ENCODE measurements at places on chromosomes 6 and 20. TPM values are rescaled to one million over a fixed set of nuclear protein-coding genes. Genes with fewer than 3 reads are reported as not detected.

GRCh38 chr6:153595903-153596302, 443.1 kb upstream of the OPRM1 start:
- peak; percentile 11 for DNase-seq

GRCh38 chr20:2114127-2114959, 12.7 kb downstream of the STK35 start:
- no peak for DNase-seq

- no peak for DNase-seq
These were observed 67.4 kb downstream of the KIF16B start for GRCh38 chr20:16505894-16506293.

Gene CGA
- total RNA-seq, result not detected

- DNase-seq, result no peak
These were observed 272.2 kb upstream of the FLRT3 start for GRCh38 chr20:14609328-14610221.

- no peak for DNase-seq
These were observed 13.9 kb upstream of the CCDC167 start for GRCh38 chr6:37513576-37513975.

- DNase-seq, result peak; percentile 48
These were observed 160.2 kb downstream of the SYNDIG1 start for GRCh38 chr20:24629668-24630067.

GRCh38 chr20:24768713-24769601, 180.1 kb upstream of the CST7 start:
- no peak for DNase-seq

- DNase-seq, result peak; percentile 77
These were observed 48.2 kb downstream of the MRPL14 start for GRCh38 chr6:44078827-44079671.

GRCh38 chr6:163095401-163095800, 319.1 kb upstream of the QKI start:
- peak; percentile 2 for DNase-seq

DNA sequence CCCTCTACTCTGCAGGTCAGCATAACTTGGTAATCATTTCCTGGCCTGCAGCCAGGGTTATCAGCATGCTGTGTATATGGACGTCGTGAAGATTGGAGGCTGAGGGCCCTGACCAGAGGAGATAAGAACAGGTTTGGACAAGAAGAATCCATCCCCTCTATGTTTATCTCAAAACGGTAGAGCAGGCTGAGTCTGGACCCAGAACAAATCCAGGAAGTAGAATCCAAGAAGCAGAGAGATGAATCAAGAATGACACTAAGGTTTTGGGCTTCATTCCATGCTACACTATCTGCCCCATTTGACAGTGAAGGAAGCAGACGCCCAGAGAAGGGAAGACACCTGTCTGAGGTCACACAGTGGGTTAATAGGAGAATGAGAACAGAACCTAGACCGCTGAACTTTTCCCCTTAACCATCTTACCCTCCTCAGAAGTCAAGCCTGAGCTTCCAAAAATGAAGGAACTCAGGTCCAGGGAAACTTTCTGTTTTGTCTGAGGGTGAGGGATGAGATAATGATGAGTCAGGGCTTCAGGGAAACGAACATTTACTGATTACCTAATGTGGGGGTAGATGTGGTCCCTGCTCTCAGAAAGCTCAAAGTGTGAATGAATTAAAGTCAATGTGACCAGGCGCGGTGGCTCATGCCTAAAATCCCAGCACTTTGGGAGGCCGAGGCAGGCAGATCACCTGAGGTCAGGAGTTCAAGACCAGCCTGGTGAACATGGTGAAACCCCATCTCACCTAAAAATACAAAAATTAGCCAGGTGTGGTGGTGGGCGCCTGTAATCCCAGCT, 9.4 kb upstream of the COMMD7 start:
- DNase-seq, result no peak

DNA sequence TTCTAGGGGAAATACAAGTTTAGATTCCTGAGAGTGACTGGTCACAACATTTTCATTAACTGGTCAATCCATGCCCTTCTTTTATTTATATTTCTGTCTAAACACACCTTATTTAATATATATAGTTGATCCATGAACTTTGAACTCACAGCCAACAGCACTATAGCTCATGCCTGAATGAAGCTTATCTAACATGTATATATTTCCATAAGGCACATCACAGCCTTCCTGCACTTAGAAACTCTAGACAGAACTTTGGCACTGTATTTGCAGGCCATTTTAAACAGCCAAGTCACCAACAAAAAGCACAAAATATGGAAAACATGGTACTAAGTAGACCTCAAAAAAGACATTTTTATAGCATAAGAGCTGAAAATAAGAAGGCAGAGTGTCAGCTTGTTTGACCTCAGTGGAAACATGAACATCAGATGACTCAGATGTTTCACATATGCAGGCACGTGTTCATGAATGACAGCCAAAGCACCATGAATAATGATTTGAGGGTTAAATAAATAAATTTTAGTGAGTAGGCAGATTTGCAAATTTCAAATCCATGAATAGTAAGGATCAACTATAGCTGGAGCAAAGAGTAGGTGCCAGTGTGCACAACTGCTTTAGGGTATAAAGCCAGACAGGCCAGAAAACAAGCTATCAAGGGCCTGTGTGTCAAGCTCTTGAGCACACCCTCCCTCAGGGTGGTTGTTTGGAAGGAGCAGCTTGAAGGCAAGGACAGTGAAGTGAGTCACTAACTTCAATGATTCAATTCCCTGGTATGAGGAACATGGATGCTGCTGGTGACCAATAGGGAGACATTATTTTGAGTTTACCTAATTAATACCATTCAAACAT, 88.9 kb upstream of the NT5E start:
- peak; percentile 64 for DNase-seq

- no peak for DNase-seq
These were observed 106.6 kb downstream of the RNASET2 start for GRCh38 chr6:166849749-166850183.

DNA sequence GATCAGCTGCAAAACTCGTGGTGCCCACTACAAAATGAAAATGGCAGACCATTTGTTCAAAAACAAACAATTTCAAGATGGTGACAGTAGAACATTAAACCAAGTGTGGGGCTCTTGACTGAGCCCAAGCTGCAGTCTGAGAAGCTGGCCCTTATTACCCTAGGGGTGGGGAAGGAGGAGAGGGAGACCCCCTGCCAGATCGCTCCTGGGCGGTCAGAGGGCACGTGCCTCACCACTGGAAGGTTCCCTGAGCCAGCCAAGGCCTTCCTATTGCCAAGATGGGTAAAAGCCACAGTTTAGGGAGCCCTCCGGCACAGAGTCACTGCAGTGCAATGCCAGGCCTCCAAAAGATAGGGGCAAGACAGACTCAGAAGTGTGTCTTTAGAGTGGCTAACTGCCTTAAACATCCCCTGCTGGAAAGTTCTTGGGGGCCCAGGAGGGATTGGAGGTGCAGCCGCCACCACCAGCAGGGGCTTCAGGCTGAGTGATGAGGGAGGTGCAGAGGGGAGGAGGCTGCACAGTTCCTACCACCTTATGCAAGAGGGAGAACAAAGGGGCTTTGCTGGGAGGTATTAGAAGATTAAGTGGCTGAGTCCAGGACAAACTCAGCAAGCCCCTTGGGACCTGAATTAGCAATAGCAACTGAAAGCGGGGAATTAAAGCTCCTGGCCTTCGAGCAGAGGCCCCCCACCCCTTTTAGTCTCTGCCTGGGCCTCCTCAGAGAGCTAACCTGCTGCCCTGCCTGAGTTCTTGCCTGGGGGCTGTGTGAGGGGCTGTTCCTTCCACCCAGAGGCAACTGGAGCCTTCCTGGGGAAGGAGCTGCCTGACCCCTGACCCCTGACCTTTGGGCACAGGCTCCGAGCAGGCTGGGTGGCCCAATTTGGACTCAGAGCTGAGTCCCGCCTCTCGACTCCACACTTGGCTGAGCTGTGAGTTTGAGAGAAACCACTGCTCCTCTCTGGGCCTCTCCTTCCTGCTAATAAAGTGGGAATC, 88.4 kb downstream of the VEGFA start:
- no peak for DNase-seq

- no peak for DNase-seq
These were observed 93.0 kb upstream of the MAFB start for GRCh38 chr20:40782043-40782368.

Gene MLN
- total RNA-seq, result not detected

- DNase-seq, result no peak
These were observed 33.4 kb downstream of the HSF2 start for GRCh38 chr6:122432816-122433215.

DNA sequence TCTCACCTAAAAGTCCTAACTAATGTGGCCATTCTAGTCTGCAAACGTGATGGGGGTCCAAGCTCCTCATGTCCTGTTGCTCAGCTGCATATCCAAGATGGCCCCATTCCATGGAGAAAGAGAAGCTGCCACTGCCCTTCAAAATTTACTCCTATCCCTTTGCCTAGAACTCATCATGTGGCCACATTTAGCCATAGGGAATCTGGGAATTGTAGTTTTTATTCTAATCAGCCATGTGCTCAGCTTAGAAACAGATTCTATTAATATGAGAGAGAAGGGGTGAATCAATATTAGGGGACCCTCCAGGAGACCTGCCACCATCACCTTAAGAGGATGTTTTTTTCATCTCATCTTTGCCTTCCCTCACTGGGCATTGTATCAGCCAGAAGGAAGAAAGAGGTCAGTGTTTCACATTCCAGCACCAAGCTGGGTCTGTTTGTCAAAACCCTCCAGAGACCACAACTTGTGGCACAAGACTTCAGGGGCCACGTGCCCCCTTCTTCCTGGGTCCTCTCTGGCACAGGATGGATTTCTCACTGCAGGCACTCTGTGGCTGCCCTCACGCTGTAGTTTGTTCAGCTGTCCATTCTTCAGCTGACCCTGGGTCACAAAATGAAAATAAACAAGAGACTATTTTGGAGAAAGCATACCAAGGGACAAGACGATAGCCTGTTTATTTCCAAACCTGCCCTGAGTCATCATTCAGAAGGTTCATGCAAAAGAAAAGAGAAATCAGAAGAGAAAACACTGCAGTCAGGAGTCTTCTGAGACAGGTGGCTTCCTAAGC, 172.0 kb downstream of the EYA2 start:
- DNase-seq, result no peak

GRCh38 chr6:168165891-168166290, 86.9 kb upstream of the FRMD1 start:
- DNase-seq, result no peak

GRCh38 chr20:10654250-10654610, 19.6 kb downstream of the JAG1 start:
- DNase-seq, result no peak

Gene CARMIL1
- 7.5 TPM for total RNA-seq

DNA sequence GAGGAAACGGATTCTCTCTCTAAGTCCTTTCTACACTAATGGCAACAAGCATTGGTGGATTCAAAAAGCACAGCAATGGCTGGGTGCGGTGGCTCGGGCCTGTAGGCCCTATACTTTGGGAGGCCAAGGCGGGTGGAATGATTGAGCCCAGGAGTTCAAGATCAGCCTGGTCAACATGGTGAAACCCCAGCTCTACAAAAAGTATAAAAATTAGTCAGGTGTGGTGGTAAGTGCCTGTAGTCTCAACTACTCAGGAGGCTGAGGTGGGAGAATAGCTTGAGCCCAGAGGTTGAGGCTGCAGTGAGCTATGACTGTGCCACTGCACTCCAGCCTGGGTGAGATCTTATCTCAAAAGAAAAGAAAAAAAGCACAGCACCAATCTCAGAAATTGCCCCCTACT, 19.3 kb downstream of the PAQR8 start:
- no peak for DNase-seq

GRCh38 chr6:71656121-71656520, 230.2 kb upstream of the RIMS1 start:
- DNase-seq, result no peak

Gene ACOT13
- 22.2 TPM for total RNA-seq

- DNase-seq, result no peak
These were observed 38.6 kb downstream of the ZNF217 start for GRCh38 chr20:53555081-53555480.

- no peak for DNase-seq
These were observed 15.5 kb downstream of the CYP39A1 start for GRCh38 chr6:46637145-46637544.

GRCh38 chr6:167963589-167964057, 33.8 kb upstream of the KIF25 start:
- DNase-seq, result no peak

Gene BCL2L1
- total RNA-seq, result 42.6 TPM

- no peak for DNase-seq
These were observed 61.3 kb downstream of the BMP6 start for GRCh38 chr6:7787137-7787608.

Gene MBOAT1
- 12.3 TPM for total RNA-seq

DNA sequence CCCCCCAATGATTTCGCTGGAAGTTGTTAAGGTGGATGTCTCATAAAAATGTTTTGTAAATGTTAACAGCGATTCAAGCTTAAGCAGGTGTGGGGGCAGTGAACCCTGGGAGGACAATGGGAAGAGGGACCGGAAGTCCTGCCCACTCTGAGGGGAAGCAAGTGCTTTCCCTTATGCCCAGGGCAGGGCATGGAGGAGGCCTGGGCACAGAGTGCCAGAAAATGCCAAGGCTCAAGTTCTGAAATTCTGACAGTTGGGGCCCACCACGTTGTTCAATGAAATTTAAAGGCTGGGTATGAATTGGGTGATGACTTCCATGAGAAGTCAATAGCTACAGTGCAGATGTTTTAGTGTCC, 132.7 kb upstream of the SALL4 start:
- DNase-seq, result no peak

Gene RNASET2
- total RNA-seq, result 9.8 TPM

DNA sequence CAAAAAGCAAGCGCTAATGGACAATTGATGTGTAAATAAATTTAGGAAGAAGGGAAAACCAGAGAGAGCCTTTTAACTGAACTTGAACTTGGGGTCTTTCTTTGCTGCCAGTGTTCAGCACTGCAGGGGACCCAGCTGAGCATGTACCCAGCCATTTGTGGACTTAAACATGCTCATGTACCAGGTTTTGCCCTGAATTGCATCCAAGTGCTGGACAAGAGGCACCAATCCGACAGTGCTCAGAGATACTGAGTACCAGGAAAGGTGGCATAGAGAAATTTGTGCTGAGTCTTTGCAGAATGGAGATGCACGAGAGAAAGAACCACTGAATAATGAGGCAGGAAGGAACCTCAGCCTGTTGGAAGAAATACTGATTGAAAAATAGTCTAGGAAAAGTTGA, 16.0 kb downstream of the AKAP12 start:
- DNase-seq, result no peak

DNA sequence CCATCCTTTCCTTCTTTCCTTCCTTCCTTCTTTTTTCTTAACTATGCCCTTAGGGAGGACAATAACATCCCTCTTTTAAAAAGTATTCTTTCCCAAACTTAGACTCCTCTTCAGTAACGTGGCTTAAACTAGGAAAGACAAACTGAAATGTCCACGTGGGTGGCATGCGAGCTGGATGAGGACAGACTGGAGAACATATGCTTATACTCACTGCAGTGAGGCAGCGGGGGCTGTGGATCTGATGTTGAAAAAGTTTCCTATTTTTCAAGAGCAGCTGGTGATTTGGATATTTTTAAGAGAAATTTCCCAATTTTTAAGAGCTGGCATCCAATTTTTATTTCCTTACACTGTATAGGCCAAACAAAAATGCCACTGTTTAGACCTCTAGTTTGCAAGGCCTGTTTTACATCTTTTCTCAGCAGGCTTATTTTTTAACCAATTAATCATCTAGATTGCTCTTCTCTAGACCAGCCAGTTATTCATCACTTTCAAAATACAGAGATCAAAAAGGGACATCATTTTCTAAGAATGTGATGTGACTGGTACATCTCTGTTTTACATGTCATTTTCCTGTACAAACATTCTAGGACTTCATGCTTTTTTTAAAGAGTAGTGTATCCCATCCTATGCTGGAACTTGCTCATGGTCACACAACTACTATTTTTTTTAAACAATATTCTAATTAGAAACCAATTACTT, 226.5 kb downstream of the BTBD9 start:
- DNase-seq, result no peak
